Left lobe of liver (tissue), 2 donors: ENCODE measurements at places on chromosomes 12 and 14.

DNA sequence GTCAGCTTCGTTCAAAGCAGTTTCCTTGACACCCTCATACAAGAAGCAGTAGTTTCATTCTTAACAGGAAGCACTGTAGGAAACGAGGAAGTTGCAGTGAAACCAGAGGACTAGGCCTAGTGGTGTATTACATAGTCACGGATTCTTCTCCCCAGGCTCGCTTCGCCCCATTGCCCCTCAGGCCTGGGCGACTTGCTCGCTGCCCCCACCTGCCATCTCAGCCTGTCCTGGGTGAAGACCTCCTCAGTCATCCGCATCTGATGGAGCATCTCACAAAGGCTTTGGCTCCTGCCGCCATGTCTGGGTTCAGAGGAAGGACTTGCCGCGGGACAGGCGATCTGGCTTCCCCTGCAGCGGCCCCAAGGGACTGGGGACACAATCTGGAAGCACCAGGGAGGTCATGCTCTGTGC is 93.5 kb downstream of the LMNTD1 start:
- DNase-seq = no peak

DNA sequence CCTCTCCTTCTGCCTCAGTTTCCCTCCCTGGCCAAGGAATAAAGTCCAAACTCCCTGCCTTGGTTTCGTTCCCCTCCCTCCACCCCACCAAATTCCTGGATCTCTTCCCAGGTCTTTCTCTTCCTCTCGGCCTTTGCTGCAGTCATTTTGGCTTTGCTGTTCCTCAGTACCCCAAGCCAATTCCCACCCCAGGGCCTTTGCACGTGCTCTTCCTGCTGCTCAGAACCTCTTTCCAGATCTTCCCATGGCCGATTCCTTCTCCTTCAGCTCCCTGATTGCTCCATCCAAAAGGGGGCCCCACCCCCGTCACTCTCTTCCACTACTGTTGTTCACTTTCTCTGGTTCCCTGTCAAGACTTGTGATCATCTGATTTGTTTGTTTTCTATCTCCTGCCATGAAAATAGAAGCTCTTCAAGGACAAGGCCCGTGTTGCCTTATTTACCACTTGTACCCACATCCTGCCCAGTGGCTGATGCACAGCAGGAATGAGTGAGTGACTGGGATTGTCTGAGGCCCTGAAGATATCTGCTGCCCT is 3.1 kb downstream of the HNF1A start:
- DNase-seq = no peak

DNA sequence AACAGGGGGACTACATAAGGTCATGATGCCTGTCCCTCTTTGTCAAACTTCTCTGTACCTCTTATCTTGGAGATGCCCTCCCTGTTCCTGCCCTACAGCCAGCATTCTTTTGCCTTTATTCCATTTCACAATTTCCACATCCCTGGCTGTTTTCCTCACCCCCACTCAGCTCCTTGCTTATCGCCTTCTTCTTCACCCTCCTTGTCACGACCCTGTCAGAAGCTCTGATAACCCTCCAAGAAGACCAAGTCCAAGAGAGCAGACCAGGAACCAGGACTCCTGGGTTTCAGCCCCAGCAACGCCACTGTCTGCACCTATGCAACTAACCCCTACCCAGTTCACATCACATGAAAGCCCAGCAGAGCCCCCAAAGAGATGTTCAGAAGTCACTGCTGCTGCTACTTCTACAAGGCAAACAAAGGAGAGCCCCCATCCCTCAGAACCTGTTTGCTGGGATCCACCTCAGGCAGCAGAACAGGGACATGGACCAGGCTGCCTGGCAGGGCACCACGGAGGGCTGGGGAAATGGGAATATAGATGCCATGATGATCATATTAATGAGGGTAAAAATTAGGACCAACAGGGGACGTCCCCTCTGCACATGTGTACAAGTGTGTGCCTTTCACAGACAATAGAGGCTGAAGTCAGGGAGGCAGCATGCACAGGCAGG is 92.8 kb downstream of the SINHCAF start:
- DNase-seq = no peak

GRCh38 chr12:1939331-1939730 is 20.9 kb upstream of the CACNA2D4 start:
- no peak for DNase-seq

GRCh38 chr12:52473768-52474167 is at the start of gene KRT6C:
TSS of gene KRT6C (minus strand) at chr12:52473805. CDS start at chr12:52473737, 68 bp downstream.
- DNase-seq = no peak

DNA sequence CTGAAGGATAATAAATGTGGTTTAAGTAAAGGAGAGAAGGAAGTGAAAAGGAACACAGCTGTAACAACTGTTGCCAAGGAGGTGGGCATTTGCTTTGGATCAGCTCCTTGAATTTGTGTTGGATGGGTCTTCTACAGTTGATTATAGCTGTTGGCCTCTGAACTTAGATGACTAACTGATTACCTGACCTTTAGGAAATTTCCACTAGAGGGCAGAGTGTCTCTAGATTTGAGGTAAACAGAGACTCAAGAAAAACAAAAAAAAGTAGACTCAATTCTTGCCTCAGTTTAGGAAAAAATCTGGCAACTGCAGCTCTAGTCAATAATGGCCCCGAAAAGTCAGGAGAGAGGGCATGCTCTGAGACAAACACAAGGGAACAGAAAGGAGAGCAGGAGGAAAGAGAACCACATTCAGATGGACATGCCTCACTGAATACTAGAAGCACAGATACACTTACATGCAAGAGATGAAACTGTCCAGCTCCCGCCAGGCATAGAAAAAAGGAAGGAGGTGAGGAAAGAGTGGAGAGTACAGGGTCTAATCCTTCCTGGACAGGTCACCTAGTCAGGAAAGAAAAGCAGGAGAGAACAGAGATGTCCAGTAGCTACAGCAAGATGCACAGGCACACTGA is 20.6 kb downstream of the COX14 start:
- DNase-seq = no peak

GRCh38 chr12:30582943-30583342 is 112.7 kb downstream of the IPO8 start:
- DNase-seq = no peak

DNA sequence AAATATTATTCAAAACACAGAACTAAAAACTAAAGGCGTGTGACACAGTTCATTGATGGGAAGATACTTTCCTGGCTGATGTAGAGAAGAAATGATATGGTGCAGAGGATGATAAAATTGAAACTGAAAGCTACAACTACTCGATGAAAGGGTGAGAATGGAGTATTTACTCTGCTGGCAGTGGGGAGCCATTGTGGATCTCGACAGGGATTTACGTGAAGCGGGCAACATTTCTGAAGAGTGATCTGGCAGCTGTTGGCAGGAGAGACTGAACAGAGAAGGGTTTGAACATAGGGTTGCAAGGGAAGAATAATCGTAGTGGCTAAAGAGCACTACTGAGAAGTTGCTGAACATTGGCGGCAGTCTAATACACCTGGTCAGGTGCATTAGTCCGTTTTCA is 464.9 kb downstream of the PDZRN4 start:
- no peak for DNase-seq

- DNase-seq = no peak
These were observed 7.3 kb downstream of the AKT1 start for GRCh38 chr14:104788161-104788818.

DNA sequence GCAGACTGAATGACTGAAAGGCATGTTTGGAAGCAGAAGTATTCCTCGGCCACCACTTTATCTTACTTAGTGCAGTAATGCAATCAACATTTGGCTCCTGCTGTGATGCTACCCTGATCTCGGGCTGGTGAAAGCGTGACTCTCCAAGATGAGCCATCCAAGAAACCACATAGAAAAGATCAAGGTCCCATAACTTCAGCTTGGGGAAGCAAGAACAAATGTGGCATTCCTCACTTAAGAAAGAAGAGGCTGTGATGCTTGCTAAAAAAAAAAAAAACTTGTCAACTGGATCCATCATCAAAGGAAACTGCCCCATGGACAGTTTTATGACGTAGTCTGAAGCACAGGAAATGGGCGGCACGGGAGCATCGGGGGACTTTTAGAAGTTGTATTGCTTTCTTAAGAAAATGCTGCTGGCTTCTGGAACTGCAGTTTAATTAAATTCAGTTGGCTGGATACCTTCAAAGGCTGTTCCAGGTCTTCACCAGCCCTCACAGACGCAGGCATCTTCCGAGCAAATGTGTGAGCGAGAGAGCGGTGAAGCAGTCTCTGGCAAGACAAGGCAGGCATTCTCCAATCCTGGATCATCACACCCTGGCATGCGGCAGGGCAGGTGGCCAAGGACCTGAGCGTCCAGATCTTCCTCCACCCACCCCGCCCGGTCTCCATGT is 38.2 kb upstream of the MAP1LC3B2 start:
- no peak for DNase-seq

GRCh38 chr12:41739066-41739465 is 405.6 kb downstream of the GXYLT1 start:
- no peak for DNase-seq

- DNase-seq = no peak
These were observed 642 bp upstream of the ACSM4 start for GRCh38 chr12:7303230-7303629.

- DNase-seq = no peak
These were observed 1.3 kb downstream of the A2ML1 start for GRCh38 chr12:8823565-8824300.

- DNase-seq = no peak
These were observed 7.3 kb downstream of the PPP2R5E start for GRCh38 chr14:63535918-63536317.

DNA sequence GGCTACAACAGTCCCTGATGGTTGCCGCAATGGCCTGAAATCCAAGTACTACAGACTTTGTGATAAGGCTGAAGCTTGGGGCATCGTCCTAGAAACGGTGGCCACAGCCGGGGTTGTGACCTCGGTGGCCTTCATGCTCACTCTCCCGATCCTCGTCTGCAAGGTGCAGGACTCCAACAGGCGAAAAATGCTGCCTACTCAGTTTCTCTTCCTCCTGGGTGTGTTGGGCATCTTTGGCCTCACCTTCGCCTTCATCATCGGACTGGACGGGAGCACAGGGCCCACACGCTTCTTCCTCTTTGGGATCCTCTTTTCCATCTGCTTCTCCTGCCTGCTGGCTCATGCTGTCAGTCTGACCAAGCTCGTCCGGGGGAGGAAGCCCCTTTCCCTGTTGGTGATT is 16.9 kb downstream of the GPRC5A start:
- no peak for DNase-seq

- DNase-seq = no peak
These were observed 43.7 kb upstream of the ATP2B1 start for GRCh38 chr12:89752341-89752740.

DNA sequence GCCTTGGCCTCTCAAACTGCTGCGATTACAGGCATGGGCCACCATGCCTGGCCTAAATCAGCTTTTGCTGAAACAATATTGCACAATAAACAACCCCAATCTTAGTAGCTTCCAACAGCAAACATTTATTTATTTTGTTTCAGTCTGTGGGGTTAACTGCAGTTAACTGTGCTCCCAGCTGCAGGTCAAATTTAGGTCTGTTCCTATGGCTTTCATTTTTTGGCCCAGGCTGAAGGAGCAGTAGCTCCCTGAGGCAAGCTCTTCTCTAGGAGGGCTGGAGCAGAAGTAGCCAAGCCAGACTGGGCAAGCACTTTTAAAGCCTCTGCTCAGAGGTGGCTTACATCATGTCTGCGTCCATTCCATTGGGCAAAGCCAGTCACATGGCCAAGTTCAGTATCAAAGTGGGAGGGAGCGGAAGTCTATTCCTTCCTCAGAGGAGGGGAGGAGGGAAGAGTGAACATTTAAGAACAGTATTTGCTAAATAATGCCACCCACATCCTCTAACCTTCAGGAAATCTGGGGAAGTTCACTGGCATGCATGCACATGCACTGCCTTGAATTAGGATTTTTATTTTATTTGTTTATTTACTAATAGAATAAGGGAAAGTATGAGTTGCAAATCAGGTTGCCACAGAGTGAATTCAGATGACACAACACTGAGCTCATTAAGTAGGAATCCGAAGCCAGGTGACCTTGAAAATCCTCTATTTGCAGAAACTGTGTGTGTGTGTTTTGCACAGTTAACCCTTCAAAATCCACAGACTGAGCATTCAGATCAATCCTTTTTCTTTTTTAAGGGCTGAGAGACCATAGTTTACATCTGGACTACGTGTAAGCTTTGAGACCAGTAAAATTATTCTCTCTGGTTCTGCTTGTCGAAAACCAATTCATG is 122.0 kb upstream of the SEL1L start:
- no peak for DNase-seq

DNA sequence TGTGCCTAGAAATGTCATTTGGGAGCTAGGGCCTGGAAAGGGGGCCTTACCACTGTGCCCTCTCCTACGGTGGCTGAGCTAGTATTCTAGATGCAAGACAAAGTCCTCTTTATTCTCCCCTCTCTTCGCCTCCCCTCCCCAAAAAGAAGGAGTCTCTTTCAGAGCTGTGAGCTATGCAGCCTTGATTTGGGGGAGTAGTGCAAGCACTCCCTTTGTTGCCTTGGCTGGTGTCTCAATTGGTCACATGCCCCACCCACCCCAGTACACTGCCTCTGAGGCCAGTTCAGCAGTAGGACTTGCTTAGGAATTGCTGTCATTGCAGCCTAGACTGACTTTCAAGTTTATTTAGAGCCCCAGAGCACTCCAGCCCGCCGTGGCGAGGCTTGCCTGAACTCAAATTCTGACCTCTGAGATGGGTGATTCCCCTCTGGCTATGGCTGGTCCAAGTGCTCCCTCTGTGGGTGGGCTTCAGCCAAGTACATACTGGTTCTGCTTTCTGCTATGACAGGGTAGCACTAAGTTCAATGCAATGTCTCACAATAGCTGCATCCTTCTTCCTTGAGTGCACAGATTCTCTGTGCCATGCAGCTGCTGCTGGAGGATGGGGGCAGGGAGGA is 37.0 kb upstream of the FBXO33 start:
- no peak for DNase-seq

- no peak for DNase-seq
These were observed 823.0 kb upstream of the ATXN7L3B start for GRCh38 chr12:73714655-73715054.

DNA sequence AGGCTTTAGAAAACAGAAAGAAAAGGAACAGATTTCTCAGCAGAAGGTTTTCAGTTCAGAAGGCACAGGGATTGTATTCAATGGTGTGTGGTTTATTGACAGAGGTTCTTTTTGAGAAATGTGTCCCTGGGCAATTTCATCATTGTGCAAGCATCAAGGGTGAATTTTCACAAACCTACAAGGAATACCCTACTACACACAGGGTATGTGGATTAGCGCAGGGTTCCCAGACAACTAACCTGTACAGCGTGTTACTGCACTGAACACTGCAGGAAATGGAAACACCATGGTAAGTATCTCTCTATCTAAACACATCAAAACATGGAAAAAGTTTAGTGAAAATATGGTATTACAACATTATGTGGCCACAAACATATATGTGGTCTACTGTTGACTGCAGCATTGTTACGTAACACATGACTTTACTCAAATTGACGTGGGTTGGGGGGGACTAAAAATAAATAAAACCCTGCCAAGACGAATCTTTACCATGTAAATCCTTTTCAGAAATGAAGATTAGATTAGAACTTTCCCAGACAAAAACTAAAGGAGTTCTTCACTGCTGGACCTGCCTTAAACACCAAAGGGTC is 893.1 kb downstream of the TMEM121 start:
- no peak for DNase-seq

GRCh38 chr12:40614923-40615322 is 77.3 kb upstream of the CNTN1 start:
- DNase-seq = no peak
